ENCODE measurements at places on chromosomes 4 and X.

GRCh38 chr4:61443813-61444510 is 243.8 kb downstream of the ADGRL3 start:
- no peak for DNase-seq

GRCh38 chr4:3826247-3827172 is 60.3 kb downstream of the ADRA2C start:
- DNase-seq, result no peak

- peak; percentile 47 for DNase-seq
Measured at GRCh38 chr4:116531870-116532269, 553.5 kb downstream of the TRAM1L1 start.

DNA sequence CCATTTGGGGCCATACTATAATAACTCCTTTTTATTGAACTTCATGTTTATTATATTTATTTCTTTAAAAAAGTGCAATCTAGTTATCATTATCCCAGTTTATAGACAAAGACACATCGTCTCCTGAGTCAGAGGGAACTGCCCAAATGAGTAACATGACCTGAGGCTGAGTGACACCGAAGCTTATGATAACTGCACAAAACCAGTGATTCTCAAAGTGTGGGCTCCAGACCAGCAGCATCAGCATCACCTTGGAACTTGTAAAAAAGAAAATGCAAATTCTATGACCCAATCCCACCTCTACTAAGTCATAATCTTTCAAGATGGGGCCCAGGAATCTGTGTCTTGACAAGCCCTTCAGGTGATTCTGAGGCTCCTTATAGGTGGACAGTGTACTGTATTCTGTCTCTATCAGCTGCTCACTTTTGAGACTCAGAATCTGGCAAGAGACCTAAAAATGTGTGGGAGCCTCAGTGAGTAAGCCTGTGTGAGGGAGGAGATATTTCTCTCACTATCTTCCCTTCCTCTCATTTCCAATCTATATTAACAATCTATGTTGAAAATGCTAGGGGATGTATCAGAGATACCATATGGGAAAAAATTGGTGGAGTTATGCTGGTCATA is 147.0 kb downstream of the PACRGL start:
- no peak for DNase-seq

DNA sequence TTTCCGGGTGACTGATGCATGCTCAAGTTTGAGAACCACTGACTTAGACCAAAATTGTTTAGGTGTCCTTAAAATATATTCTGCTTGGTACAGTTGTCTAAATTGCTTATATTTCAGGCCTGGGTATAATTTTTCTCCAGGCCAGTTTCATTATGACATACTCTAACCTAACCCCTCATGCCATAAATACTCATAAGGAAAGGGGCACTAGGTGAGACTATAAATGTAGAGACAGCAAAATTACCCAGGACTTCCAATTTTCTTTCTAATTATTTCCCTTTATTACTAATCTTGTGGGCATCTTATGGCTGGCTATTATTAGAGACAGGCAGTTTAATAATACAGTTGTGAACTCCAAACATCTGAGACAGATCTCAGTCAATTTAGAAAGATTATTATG is 150.2 kb downstream of the RRAGB start:
- DNase-seq, result no peak

DNA sequence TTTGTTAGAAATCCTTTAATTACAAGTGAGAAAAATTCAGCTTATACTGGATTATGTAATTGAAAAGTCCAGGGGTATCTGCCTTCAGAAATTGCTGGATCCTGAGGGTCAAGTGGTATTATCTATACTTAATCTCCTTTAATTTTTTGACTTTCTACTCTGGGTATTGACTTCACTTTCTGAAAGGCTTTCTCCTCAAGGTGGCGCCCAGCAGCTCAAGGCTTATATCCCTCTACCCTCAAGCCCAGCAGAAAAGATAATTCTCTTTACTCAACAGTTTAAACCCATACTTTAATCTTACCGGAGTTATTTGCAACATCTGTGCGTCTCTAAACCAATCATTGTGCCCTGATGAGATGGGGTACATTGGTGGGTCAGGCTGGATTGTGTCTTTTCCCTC is 129.5 kb downstream of the LARP7 start:
- no peak for DNase-seq

- DNase-seq, result peak; percentile 14
Measured at GRCh38 chrX:47311932-47312774, 58.2 kb upstream of the ZNF157 start.

DNA sequence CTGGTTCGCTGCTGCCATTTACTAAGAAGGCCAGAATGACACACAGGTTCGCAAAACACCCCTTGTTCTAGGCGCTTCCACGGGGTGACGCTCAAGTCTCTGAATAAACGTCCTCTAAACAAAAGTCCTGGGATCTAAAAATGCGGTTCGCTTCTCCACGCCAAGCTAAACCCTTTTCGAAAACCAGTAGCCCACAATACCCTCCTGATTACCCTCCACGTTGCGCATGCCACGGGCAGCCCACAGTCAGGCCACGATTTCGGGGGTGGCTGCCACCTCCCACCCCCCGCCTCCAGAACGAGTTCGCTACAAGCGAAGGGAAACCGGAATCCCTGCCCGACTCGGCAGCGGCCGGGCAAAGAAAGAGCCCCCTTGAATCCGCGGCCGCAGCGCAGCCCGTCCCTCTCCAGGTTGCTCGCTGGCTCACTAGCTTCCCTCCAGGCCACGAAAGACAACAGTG is 423 bp downstream of the RPL39 start:
- no peak for DNase-seq

All from CMK (cell line).